ENCODE measurements at places on chromosomes 16 and 17. TPM values are rescaled to one million over a fixed set of nuclear protein-coding genes. Genes with fewer than 3 reads are reported as not detected.

TPSG1 gene
- not detected for total RNA-seq

MT1A gene
- not detected for total RNA-seq

GRCh38 chr16:28924399-28924761 is 658 bp downstream of the RABEP2 start:
- DNase-seq: no peak

DNA sequence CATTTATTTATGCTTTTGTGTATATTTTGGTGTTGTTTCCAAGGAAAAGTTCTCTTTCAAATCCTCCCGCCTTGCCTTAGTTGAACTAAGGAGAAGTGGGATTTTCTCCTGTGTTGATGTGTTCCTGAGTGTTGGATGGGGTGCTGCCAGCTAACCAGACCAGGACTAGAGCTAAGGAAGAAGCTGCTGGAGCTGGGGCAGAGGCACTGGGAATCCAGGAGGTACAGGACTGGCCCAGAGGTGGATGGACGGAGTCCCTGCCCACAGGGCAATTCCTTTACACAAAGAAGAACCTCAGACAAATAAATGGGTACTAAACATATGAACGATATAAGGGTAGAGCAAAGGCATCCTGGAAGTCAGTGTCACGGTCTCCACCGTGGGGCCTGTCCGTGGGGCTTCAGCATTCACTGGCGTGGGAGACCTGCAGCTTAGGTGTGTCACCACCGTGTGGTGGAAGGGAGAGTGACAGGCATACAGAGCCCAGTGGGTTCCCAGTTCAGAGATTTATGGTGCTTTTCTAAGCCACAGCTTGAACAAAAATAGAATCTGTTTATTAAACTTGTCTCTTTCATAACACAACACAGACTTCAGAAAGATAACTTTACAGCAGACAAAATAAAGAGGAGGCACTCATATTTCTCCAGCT is 270.7 kb downstream of the NTN1 start:
- peak; percentile 22 for DNase-seq

- no peak for DNase-seq
Measured at GRCh38 chr17:9932491-9932890, 27.4 kb upstream of the RCVRN start.

DNA sequence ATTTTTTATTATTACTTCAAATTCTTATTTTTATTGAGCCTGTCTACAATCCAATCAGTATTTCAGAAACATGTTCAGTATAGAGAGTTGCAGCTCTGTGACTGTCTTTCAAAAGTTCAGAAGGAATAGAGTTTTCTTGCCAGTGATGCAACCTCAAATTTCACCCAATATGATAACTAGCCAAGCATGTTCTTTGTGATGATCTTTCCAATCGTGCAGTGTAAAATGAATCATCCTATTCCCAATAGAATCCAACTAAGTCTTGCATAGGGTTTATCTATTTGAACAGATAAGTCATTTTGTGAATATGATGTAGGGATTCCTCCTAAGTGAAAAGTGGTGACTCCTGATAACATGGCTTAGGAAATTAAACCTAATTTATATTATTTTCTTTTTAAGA is 937.8 kb downstream of the KCNJ2 start:
- DNase-seq: no peak

- DNase-seq: no peak
Measured at GRCh38 chr17:7903154-7904103, 12.7 kb downstream of the RNF227 start.

DNA sequence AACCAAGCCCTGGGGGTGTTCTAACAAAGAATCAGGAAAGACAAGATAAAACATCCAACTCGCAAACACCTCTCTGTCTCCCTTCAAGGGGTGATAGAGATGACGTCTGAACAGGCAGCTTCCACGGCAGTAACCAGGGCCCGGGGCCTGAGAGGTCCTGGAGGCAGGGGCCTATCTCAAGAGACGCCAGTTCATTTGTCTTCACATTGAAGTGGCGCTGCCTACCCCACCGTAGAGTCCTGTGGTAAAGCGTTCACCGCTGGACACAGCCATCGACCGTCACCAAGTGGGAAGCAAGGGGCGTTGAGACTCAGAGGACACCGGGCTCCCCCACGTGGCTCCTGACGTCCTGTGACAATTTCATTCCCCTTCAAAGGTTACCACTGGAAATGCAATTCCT is 21.4 kb downstream of the UTS2R start:
- no peak for DNase-seq

All from myocyte (in vitro differentiated cells).